Forelimb muscle (tissue), 1 donor: ENCODE measurements at places on chromosomes 5 and 9.

DNA sequence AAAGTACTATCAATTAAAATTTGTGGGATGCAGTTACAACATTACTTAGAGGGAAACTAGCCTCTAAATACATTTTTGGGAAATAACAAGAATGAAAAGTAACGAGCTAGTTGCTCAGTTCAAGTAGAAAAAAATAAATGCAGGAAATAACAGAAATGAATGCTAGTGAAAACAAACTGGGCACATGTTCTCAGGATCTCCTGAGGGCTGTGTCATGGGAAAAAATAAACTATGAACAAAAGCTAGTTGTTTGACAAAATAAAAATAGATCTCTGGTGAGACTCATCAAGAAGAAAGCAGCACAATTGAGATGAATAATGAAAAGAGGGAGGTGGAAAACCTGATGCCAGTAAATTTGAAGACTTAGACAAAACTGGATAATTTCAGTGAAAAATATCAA, 16.3 kb downstream of the IDNK start:
- DNase-seq, result no peak

GRCh38 chr5:67493676-67494075, 297.1 kb upstream of the CD180 start:
- no peak for DNase-seq

DNA sequence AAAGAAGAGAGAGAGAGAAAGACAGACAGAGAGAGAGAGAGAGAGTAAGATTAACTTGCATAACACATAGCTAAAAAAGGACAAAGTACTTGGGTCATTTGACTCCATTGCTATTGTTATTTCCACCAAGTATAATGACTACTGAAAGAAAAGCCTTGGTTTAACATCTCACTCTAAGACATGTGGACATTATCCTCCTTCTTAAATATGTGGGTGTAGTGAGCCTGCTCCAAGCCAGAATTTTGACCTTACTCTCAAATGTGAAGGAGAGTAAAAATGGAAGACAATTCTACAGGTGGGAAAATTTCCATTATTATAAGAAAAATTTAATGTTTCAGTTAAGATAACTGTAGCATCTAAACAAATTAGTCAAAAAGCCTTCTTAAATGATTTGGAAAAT, 8.5 kb upstream of the MARCOL start:
- DNase-seq, result no peak

DNA sequence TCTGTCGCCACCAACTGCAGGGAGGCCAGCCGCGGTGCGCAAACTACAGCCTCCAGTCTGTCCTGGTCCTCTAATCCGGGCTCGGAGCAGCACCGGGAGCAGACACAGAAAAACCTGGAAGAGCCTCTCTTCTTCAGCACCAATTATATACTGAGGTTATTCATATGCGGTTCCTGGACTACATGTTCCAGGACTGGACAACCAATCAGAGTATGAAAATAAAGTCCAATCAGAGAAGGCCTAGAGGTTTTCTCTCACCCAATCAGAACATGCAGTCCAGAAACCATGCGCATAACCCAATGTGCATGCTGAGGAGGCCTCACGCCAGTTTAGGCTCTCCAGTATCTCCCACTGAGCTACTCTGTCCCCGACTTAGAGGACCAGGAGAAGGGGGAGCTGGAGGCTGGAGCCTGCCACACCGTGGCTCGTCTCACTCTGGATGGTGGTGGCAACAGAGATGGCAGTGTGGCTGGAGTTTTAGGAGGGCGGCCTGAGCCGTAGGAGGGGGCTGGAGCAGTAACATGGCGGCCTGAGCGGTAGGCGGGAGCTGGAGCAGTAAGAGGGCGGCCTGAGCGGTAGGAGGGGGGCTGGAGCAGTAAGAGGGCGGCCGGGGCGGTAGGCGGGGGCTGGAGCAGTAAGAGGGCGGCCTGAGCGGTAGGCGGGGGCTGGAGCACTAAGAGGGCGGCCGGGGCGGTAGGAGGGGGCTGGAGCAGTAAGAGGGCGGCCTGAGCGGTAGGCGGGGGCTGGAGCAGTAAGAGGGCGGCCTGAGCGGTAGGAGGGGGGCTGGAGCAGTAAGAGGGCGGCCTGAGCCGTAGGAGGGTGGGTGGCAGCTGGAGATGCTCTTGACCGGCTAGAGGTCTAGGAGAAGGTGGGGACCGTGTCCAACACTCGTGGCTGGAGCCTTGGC, 20.4 kb upstream of the TRIM52 start:
- no peak for DNase-seq

- no peak for DNase-seq
These were observed 455.7 kb upstream of the MPDZ start for GRCh38 chr9:13735181-13735580.

GRCh38 chr5:110250355-110250754, 476.1 kb downstream of the TMEM232 start:
- DNase-seq, result no peak

- peak; percentile 61 for DNase-seq
These were observed at the start of gene EHMT1 for GRCh38 chr9:137618105-137619067. TSS of gene EHMT1 (plus strand) at chr9:137619005. CDS start at chr9:137619029, 24 bp downstream.

DNA sequence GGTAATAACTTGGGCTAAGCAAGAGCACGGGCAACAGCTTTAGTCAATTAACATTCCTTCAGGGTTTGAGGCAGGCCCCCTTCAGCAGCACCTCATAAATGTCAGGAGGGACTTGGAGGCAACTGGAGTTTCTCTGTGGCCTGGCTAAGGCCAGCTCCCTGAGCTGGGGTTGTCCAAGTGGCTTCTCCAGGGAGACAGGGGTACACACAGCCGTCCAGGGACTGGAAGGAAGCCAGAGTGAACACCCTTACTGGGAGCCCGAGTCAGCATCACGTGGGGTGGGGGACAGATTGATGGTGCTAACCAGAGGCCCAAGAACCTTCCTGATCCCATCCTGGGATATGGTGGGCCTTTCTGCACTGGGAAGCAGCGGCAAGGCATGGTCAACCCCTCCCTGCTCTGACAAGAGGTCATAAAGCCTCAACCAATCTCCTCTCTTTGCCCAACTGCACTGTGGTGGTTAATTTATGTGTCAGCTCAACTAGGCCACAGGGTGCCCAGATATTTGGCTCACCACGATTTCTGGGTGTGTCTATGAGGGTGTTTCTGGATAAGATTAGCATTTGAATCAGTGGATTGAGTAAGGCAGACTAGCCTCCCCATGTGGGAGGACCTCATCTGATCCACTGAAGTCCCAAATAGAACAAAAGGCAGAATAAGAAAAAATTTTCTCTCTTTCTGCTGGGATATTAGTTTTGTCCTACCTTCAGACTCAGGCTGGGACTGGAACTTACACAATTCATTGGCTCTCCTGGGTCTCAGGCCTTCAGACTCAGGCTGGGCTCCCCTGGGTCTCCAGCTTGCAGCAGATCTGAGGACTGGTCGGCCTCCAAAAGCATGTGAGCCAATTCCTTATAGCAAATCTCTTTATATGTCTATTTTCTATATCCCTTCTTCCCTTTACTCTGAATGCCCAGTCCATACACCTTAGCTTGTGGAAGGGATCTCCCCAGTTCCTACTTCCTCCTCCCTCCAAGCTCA, 127.2 kb upstream of the LARP1 start:
- DNase-seq, result no peak
